MV-4-11 (cell line): ENCODE measurements at places on chromosomes 16 and 17.

GRCh38 chr17:27473748-27474609 is 17.7 kb downstream of the KSR1 start:
- DNase-seq, result peak; percentile 97

DNA sequence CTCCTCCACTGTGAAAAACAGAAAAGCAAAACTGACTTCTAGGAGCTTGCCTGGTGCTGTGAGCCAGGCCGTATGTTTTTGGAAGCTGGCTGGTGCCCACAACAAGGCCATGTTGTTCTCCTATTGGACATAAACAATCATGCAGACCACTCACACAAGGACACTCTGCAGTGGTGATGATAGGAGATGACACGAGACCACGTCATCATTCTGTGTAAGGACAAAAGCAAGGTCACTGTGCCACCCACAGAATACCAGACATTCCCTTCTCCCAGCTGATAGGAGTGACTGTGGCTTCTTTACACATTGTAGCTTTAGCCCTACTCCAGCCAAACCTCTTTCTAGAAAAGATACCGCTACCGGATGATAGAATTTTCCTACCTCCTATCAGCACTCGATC is 47.7 kb upstream of the LCMT1 start:
- no peak for DNase-seq

DNA sequence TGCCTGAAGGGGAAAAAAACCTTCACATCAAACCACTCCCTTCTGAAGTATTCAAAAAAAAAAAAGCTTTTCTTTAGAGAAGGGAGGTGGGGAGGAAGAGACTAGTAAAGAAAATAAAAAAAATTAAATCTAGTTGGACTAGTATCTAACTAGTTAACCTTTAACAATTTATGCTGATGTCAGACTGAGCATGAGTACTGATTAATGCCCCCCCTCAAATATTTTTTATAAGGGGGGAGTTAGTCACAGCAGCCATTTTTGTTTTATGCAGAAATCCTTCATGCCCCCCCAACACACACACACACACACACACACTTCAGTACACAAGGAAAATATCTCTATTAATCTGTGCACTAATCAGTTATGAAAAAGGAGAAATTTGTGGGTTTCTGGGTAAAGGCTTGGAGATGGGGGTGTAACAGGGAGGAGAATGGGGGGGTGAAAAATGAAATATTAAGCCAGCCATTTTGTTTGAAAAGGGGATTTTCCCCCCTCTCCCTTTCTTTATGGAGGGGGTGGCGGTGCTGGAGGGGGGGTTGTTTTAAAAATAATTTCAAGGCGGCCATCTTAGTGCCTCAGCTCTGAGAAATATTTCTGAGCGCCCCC is 4.7 kb upstream of the CHD3 start:
- DNase-seq, result no peak

DNA sequence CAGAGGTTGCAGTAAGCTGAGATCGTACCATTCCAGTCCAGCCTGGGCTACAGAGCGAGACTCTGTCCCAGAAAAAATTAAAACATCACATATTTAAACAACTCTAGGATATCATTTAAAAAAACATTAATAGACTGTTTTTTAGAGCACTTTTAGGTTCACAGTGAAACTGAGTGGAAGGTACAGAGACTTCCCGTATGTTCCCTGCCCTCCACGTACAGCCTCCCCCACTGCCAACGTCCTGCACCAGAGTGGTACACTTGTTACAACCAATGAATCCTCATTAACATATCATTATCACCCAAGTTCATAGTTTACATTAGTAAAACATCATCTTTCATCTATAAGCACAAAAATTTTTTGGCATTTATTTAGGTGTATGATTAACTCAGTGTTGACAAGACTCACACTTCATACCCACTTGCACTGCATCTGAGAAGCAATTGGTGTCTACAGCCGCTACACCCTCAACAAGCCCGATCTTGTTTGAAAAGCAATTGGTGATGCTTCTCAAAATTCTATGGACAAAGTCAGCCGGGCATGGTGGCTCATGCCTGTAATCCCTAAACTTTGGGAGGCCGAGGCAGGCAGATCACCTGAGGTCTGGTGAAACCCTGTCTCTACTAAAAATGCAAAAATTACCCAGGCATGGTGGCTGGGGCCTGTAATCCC is 39.9 kb upstream of the STH start:
- no peak for DNase-seq

GRCh38 chr16:89366561-89367537 is 123.5 kb downstream of the ANKRD11 start:
- peak; percentile 41 for DNase-seq

DNA sequence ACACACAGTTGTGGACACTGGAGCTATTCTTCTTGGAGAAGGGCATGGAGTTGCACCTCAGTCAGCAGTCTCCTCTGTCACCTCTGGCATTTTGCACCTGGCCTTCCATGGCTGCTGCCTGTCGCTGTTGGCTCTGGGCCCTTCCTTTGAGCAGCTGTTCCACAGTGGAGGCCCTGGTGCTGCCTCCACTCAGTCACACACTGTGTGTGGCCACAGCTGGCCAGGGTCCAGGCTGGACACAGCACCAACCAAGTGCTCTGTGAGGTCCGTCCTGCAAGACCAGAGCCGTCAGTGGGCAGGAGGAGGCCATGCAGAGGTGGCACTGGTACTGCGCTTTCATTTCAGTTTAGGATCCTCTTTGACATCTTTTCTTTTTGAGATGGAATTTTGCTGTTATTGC is 21.6 kb upstream of the MED9 start:
- DNase-seq, result no peak

DNA sequence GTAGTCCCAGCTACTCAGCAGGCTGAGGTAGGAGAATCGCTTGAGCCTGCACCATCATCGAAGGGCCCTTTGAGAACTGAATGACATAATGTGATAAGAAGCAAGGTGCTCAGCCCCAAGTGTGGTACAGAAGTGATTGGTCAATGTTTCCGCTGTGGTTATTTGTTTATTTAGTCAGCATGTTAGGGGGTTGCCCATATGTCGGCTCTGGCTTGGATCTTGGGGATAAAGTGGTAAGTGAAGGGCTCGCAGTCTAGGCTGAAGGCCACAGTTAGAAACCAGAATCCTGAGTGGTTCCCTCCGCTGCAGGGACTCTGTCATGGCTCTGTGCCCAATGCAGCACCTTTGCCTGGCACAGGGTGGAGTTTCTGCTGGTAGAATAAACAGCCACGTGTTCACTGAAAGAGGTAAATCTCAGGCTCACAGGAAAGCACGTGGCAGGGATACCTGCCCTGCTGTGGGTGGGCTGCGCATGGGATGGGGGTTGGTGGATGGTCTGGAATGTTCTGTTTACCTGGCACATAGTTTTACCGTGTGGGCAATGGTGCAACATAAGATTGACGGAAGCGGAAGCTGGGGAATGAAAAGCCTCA is 35.4 kb downstream of the SYT17 start:
- no peak for DNase-seq

GRCh38 chr16:62700426-62701294 is 664.4 kb upstream of the CDH8 start:
- DNase-seq, result no peak

DNA sequence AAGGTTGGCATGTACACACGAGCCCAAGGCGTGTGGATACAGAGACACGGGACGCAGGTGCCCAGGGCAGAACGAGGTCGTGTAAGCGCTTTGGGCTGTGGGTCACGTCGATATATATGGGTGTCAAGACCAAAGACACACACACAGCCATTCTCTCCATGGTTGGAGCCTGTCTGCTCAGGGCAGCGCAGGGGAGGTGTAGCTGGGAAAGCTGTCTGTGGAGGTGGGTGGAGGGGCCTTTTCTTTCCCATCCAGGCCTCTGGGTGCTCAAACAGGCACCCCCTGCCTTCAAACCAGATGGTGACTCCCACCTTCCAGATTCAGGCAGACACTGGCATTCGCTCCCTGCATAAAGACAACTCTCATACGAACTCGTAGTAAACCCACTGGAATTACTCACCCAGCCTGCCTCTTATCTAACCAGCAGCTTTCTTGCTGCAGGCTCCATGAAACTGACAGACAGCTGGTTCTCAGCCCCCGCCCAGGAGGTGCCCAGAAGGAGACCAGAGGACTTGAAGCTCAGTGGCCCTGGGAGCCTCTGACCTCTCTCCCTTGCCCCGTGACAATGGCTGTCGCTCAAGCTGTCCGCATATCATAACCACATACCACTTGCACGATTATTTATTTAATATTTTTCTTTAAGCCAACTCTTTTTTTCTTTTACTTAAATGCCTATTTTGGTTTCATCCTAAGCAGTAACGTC is 237.1 kb downstream of the KATNIP start:
- no peak for DNase-seq

GRCh38 chr16:73058221-73058615 is 10.3 kb upstream of the ZFHX3 start:
- no peak for DNase-seq

- no peak for DNase-seq
These were observed 950 bp upstream of the MYO1C start for GRCh38 chr17:1493291-1493980.

DNA sequence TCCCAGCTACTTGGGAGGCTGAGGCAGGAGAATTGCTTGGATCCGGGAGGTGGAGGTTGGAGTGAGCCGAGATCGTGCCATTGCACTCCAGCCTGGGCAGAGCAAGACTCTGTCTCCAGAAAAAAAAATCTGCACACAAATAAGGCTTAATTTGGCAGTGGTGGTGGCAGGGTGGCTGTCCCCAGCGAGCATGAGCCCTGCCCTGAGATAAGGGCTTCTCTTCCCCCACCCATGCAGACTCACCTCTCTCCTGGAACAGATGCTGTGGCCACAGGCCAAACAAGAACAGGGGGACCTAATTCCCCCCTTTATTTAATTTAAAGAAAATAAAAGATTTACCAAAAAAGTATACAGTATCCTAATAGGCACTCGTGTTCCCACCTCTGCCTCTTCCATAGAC is 157.2 kb downstream of the RAB11FIP4 start:
- no peak for DNase-seq

DNA sequence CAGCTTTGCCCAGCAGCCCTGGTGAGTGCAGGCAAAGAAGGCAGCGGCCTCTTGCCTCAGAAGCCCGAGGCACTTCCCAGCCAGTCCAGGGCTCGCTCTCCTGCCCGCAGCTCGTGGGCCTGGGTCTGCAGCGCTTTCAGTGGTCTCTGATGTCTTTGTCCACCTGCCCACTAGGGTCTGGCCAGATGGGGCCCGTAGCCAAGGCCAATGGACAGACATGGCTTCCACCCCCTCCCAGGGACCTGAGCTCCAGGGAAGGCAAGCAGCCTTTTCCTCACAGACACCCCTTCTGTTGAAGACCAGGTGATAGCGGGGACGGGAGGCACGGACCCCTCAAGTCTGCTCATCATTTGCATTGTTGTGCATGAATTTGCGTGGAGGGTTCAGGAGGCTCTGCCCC is 33.7 kb upstream of the ZC3H18 start:
- no peak for DNase-seq

GRCh38 chr16:66442502-66443268 is 15.6 kb downstream of the BEAN1 start:
- DNase-seq, result no peak

DNA sequence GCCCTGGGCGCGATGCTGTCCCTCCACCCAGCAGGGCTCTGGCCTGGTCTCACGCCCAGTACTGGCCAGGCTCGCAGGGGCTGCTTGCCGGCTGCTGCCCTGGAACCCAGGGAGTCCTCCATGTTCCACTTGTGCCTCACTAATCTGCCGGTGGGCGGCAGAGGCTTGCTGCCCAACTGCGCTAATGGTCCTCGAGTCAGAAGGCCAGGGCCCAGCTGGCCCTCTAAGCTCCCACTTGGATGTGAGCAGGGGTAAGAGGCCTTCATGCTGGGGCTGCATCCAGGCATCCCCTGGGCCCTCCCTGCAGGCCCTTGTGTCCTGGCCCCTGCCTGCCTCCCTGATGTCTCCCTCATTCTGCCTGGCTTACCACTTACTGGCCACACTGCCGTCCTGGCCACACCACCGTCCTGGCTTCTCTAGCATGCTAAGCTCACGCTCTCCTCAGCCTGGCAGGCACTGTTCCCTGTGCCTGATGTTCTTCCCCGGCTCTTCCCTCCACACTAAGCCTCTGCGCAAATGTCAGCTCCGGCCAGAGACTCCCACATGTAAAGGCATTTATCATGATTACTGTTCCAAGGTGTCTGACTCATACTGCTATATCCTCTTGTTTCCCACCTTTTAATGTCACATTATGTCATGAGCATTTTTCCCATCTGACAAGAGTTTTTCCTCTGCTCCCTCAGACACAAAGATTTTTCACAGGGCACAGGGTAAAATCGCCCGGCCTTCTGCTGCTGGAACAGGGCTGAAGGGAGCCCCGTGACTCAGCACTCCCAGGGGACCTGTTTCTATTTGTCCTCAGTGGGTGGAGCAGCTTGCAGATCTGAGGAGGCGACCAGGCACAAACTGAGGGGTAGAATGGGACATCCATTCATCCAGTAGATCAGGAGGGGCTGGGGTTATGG is 15.9 kb downstream of the B9D1 start:
- DNase-seq, result no peak
